ENCODE measurements at places on chromosomes 13 and 19.

DNA sequence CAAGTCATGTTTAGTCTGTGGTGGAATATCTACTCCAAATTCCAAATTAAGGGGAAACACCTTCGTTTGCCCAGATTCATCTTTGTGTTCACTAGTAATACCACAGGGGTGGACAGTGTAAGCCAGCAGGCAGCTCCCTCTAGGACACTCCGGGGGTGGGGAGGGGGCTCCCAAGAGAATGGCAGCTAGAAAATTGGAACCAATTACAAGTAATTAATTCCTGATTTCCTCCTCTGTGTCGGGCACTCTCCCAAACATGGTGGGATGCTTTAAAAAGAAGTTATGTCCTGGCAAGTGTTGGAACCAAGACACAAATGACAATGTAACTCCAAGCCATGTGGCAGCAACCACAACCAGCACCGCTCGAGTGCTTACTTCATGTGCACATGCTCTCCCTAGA lies 5.9 kb downstream of the COL4A1 start:
- no peak for DNase-seq

- no peak for DNase-seq
Observed at GRCh38 chr13:34217343-34218025, 399.5 kb downstream of the RFC3 start.

DNA sequence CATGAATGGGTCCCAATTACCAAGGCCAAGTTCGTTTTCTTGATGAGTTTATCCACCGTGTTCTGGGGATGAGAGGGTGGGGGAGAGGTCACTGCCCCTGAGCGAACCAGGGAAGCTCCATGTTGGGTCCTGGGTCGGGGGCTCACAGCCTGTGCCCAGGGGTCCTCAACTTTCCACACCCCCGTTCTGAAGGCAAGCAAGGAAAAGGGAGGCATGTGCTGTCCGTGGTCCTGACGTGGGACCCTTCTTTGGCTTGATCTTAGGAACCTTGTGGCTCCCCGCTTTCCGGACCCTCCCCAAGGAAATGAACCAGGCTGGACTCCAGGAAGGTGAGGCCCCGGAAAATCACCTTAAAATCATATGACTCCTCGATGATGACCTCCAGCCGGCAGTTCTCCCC lies 18.2 kb upstream of the MEIS3 start:
- DNase-seq = no peak

GRCh38 chr19:28024920-28025319 lies 1188.0 kb downstream of the UQCRFS1 start:
- DNase-seq = no peak

DNA sequence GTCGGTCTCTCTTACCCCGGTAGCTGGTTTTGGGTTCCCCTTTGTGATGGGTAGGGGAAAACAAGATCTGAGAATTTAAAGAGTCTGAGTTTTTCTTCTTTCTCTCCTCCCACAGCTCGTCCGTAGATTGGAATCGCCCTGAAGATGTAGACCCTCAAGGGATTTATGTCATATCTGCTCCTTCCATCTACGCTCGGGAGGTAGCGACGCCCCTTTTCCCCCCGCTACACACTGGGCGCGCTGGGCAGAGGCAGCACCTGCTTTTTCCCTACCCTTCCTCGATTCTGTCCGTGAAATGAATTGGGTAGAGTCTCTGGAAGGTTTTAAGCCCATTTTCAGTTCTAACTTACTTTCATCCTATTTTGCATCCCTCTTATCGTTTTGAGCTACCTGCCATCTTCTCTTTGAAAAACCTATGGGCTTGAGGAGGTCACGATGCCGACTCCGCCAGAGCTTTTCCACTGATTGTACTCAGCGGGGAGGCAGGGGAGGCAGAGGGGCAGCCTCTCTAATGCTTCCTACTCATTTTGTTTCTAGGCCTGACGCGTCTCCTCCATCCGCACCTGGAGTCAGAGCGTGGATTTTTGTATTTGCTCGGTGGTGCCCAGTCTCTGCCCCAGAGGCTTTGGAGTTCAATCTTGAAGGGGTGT lies 7.1 kb upstream of the SELENOV start:
- no peak for DNase-seq

DNA sequence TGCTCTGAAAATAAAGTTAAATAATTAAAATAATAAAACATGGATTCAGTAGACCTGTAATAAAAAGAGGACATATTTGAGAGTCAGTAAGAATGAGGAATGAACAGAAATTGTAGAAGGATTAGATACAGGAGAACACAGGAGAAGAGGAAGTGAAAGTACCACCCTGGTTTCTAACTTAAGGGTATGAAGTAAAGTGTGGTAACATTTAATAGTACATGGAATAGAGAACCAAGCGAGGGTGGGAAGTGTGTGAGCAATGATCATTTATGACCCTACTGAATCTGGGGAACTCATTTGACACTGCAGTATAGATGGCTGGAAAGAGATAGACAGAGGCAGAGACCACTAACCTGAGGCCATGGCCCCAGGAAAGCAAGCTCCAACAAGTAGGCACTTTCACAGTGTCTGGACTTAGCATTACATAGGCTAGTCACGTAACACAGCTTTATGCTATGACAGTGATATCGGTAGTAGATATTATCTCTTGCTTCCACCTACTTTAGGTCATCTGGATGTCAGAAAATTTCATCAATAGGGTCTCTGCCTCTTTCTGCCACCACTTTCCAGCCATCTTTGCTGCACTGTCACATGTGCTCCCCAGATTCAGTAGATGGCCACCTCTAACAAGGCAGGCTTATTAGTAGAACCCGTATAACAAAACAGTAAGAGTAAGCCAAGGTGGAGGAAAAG lies 633.9 kb upstream of the MIR17HG start:
- no peak for DNase-seq

GRCh38 chr13:97221466-97221865 lies 667 bp upstream of the MBNL2 start:
- DNase-seq = no peak

DNA sequence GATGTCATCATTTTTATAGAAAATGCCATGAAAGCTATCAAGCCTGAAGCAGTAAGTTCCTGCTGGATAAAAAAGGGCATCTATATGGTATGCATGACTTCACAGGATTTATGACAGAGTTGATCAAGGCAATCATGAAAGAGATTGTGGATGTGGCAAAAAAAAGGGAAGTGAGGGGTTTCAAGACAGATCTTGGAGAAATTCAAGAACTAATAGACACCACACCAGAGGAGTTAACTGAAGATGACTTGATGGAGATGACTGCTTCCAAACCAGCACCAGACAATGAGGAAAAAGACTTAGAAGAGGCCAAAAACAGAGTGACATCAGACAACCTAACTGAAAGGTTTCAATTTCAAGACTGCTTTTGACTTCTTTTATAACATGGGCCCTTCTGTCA lies 691.1 kb upstream of the SLC10A2 start:
- no peak for DNase-seq

DNA sequence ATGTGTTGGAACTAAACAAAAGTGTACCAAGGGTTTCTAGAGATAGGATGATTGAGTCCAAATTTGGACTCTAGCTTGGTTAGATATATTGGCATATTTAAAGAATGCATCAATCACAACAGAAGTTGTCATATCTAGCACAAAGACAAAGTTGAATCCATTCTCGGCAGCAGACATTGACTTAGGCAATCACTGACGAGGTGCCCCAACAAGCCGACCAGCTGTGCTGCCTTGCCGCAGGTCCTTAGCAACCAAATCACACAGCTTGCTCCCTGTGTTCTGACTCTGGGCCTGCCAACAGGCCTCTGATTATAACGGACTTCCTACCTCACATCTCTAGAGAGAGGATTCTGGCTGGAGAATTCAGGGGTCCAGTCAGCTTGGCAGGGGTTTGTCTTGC lies 208.7 kb downstream of the MTUS2 start:
- DNase-seq = no peak

- DNase-seq = no peak
Observed at GRCh38 chr19:32104850-32105235, 240.6 kb upstream of the ZNF507 start.

GRCh38 chr13:77353995-77354394 lies 27.1 kb upstream of the MYCBP2 start:
- DNase-seq = no peak

GRCh38 chr13:101455863-101456262 lies 3.4 kb downstream of the ITGBL1 start:
- DNase-seq = no peak

- no peak for DNase-seq
Observed at GRCh38 chr13:48586591-48587103, 53.8 kb upstream of the RCBTB2 start.

- DNase-seq = no peak
Observed at GRCh38 chr19:55300886-55301458, 17.2 kb downstream of the BRSK1 start.

- DNase-seq = no peak
Observed at GRCh38 chr13:64160479-64160878, 2744.8 kb upstream of the PCDH20 start.

DNA sequence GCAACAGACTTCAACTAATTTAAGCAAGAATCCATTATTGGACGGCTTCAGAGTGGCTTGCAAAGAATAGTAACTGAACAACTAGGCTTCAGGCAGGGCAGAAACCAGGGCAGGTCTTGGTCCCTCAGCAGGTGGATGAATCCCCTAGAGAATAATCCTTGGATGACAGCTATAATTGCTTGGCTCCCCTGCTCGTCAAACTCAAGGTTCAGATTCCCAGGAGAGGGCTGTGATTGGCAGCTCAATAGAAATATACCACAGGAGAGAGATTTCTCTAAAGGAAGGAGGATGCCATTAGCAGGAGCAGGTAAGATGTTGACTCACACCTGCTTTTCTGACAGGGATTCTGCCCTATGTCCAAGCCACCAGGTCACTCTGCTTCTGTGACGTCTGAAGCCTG lies 89.6 kb upstream of the PCDH8 start:
- no peak for DNase-seq

- no peak for DNase-seq
Observed at GRCh38 chr19:3480383-3481091, at the start of gene SMIM24. SMIM24 (minus strand) TSS chr19:3480525; CDS start chr19:3480463, 62 bp downstream.

DNA sequence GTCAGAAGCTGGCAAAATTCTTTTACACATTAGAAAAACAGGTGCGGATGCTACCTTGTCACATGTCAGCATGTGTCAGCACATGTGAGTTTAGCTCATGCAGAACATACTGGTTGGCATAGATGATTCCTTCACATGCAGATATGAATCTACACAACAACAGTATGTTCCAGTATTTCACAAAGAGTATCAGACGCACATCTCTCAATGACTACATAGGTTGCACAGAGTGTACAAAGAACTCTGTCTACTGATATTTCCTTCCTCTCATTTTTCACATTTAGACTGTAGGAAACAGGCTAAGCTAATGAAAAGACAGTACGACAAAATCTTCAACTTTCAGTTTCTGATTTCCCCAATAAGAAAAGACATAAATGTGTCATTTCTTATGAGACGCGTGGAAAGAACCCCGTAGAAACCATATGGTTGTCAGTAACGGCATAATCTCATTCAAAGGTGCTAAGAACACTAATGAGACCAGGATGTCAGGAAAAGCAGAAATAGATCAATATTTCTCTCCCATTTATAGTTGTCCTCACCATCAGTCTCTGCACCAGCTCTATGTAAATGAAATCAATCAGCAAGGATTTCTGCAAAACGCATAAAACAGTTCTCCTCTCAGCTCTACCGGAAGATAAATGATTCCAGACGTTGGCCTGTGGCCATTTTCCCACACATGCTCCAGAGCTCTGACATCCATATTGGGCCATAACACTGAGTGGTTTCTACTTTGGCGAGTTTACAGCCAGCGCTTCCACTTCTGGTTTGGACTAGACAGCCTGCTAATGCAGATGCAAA lies 81.2 kb downstream of the STARD13 start:
- DNase-seq = no peak

All from activated T-cell treated with anti-CD3 and anti-CD28 coated beads, Interleukin-2, amount 50 U/mL, for 24 hours (primary cell).